ENCODE measurements at places on chromosomes 4 and X.
A peak's percentile ranks its signal among the peaks of the same experiment; 100 is the strongest.

GRCh38 chr4:164946810-164947209 lies 30.6 kb downstream of the TRIM61 start:
- no peak for DNase-seq

GRCh38 chrX:110758781-110759422 lies 36.7 kb downstream of the CHRDL1 start:
- DNase-seq: no peak

DNA sequence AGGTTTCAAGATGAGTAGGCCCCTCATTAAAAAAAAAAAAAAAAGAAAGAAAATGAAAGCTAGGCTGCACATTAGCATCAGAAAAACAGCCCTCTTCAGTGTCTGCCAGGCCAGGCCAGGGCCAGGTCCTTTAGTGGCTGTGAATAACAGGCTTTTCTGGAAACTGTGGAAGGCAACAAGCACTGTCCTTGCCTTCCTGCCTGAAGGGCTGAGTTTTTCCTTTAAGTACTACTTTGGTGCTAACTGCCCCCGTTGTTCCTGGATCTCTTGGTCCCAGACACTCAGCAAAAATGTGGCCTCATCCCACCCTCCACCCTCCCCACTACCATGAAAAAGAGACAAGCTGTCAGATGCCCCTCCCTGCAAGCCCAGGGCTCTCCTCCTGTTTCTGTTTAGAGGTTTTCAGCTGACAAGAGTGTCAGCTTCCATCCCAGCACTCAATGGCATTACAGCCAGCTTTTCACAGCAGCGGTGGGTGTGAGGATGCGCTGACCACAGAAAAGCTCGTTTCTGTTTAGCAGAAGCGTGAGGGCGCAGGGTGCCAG lies 174.2 kb downstream of the NHS start:
- DNase-seq: peak; percentile 13

- DNase-seq: peak; percentile 35
Measured at GRCh38 chr4:99856166-99856565, 38.1 kb downstream of the LAMTOR3 start.

DNA sequence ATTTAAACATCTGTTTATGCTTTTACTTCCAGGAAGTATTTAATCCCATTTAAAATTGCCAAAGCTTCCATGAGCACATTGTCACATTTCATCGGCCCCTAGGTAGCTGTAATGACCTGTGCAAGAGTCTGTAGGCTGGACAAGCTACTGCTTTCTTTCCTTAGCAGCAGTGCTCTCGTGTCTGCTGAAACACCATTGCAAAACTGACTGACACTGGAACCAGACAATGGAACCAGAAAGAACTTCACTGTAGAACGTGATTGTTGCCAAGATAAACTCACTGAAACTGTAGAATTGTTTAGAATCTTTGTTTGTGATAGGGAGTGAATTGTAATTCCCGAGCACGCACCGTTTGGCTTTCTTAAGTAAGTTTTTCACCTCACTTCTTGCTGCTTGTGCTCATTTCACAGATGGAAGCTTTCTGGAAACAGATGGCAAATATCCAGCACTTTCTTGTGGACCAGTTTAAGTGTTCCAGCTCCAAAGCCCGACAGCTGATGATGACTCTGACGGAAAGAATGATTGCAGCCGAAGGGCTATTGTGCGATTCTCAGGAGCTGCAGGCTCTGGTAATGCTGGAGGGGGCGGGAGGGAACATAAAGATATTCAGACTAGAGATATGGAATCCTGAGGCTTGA lies 36.9 kb downstream of the EVC start:
- no peak for DNase-seq

DNA sequence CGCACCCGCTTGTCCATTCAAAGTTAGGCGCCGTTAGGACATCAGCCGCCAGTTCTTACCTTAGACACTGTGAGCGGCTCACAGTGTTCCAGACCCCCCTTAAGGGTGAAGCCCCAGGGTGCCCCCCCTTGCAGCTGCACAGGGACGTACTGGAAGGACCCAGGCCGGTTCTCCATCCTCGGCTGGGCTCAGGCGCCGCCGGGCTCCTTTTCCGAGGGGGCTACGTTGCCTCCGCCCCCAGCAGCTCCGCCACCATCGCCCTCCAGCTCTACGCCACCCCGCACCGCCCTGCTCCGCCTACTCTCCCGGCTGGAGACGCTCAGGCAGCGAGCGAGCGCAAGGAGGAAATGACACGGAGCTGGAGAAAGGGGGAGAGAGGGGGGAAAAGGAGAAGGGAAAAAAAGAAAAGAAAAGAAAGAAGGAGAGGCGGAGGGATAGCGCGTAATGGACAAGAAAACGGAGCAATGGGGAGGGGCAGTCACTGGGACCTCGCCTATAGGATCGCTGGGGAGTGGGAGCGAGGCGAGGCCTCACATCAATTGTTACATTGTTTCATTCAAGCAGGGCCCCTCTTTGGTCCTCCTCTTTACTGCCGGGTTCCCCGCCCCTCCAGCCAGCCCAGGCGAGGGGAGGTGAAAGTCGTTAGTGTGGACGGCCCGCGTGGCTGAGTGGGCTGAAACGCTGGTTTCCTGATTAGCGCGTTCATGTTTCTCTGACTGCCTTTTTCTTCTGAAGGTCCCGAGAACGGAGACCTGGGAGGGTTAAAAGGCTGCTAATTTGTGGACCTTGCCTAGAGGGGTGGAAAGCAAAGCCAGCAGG lies at the start of gene SHROOM4:
SHROOM4 (minus strand) TSS at position 352 of the 819 bp plus-strand sequence; CDS start at position 176, 176 bp downstream.
- DNase-seq: peak; percentile 77

DNA sequence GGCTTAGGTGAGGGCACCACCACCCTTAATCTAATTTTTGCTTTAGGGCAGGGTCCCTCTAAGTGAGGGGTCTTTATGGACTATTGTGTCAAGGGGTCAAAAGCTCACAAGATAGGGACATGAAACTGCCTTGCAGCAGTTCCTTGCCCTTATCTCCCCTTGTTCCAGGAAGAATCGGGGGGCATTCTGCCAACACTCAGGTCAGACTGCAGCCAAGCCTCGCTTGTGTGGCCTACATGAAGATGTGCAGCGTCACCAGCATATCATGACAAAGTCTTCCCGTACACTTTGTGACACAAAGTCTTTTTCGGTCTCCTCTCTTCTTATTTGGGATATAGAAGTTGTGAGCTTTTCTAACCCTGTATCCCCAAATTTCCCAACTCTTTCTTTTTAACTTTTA lies 17.5 kb upstream of the USP9X start:
- no peak for DNase-seq

GRCh38 chrX:108439961-108440696 lies 491 bp downstream of the COL4A5 start:
- DNase-seq: peak; percentile 1

- DNase-seq: no peak
Measured at GRCh38 chrX:148713981-148714380, 213.6 kb downstream of the AFF2 start.

GRCh38 chrX:54447461-54447860 lies 7.3 kb downstream of the TSR2 start:
- DNase-seq: peak; percentile 3

DNA sequence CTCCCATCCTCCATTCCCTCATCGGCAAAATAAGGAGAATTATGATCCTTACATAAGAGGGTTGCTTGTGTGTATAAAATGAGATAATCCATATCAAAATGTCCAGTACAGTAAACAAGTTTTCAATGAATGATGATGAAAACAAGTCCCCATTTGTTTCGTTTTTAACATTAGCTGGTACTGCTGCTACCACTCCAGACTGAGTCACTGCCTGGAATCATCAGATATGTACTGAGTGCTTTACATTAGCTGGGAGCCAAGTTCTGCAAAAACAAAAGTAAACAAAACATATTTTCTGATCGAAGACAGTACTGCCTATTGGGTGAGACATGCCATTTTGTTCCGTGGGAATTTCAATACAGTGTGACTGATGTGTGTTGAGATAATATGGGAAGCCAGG lies 123.2 kb upstream of the IGFBP7 start:
- peak; percentile 28 for DNase-seq

GRCh38 chr4:81350040-81350439 lies 121.7 kb downstream of the RASGEF1B start:
- no peak for DNase-seq

DNA sequence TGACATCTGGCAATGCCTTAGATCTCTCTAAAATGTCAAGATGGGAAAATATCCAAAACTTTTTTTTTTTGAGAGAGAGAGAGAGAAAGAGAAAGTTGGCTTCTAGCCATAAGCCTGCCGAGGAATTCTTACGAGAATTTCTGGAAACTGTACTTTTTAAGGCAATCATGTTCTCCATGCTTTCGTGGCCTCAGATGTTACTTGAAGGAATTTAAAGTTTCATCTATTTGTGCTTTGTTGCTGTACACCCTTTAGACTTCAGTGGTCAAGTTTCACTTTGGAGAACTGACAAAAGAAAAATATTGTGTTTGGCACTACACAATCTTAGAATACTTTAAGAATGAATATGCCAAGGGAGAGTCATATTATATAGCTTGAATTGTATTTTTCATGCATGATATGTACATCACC lies 53.9 kb downstream of the FAT4 start:
- DNase-seq: no peak

DNA sequence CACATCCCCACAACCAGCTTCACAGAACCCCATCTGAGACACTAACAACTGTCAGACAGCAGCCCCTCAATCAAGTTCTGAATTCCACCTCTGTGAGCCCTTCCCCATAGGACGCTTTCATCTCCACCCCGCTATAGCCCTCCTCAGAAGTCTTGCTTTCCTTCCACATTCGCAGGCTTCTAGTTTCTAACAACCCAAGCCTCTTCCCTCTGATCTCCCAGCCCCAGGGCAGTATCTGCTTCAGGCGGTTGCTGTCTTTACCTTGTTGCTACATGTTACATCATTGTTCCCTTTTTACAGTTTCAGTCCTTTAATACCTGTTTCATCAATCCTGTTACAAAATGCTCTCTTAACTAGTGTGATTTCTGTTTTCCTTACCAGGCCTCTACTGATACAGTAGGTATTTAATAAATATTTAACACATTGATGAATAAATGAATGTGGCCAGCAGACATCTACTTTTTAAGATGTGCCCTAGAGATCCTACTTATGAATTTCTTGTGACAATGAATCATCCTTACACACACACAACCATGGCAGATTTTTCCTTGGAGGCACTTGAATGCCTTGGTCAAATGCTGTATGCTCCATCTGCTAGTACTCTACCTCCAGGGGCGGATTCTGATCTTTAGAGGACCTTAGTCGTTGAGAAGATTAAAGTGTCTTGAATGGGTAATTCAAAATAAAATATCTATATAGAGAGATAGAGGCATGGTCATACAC lies 164.7 kb upstream of the SLIT2 start:
- no peak for DNase-seq

DNA sequence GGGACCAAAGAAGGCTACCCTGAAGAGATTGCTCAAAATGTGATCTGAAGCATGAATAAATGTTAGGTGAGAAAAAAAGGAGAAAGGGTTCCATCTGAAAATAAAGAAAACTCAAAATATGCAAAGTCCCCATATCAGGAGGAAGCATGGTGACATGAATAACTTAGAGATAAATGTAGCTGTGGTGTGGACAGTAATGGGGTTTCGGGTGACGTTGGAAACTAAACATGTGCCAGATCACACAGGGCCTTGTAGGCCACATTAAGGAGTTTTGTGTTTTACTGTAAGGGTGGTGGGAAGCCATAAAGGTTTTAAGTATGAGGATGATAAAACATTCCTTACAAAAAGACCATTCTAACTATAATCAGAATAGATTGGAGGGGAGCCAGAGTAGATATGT lies 40.3 kb upstream of the ACSL4 start:
- DNase-seq: no peak

DNA sequence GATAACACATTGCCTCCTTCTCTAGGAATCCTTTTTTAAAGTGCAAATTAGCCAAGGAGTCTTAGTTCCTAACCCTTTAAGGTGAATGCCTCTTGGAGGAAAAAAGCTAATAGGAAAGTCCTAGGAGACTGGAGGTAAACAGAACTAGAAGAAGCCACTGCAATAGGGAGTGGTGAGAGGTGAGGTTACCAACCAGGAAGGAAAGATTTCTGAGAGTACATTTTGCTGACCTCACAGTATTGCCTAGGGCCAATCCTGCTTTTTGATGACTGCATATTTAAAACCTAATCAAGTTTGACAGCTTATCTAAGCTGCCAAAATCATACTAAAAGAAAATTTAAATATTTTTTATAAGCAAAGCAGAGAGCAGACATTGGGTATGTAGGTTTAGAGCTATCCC lies 7.3 kb upstream of the CUL4B start:
- DNase-seq: no peak

DNA sequence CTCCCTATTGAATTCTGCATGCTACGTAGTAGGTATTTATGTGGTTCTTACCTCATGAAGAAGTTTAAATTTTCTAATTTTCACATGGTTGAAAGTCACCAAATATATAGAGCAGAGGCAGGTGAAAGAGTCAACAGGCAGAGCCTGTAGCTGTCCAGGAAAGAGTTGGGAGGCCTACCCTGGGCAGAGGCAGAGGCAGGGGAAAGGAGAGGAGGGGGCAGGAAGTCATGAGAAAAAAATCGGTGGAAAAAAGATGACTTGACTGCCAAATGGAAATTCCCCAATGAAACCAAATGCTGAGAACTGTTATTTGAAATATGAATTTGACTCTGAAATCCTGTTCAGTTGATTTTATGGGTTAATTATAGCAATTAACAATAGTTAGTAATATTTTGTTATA lies 23.1 kb upstream of the GPR34 start:
- no peak for DNase-seq

DNA sequence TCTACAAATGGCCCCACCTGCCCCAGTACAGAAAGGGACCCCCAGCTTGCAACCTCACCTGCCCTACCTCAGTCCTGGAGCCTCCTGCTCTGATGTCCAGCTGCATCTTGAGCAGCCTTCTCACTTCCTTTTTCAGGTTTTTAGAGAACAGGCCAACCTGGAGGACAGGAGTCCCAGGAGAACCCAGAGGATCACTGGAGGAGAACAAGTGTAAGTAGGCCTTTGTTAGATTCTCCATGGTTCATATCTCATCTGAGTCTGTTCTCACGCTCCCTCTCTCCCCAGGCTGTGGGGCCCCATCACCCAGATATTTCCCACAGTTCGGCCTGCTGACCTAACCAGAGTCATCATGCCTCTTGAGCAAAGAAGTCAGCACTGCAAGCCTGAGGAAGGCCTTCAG lies 3.6 kb downstream of the MAGEA11 start:
- DNase-seq: no peak

DNA sequence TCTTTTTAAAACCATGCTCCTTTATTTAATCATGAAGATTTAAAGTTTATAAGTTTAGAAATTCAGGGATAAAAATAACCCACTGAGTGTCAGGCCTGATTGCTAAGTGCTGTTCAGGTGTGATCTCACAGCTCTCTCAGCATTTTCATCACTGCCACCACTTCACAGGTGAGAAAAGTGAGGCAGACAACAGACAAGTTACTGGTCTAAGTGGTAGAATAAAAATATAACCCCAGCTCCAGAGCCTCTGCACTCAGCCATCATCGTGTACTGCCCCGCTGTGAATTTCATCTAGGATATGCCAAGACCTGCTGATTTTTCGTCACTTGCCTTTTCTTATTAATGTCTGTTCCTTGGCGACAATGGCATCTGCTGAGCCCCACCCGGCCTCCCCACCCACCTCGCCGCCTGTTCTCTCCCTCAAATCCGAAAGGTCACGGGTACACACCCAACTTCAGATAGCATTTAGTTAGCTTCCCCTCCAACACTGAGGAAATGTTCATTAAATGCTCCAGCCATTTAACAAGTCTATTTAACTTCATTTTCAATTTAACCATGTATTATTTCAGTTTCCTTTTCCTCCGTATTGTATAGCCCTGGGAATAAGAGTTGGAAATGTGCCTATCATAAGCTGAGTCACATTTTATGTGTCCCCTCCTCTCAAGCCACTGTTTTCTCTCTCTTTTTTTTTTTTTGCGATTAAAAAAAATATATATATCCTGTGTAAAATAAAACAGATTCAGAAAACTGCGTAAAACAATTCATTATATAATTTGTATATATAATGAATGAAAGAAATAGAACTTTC lies 236.5 kb downstream of the CBR4 start:
- no peak for DNase-seq

All from Ammon's horn (tissue), 1 donor.